ENCODE measurements at places on chromosomes 11 and 22.

DNA sequence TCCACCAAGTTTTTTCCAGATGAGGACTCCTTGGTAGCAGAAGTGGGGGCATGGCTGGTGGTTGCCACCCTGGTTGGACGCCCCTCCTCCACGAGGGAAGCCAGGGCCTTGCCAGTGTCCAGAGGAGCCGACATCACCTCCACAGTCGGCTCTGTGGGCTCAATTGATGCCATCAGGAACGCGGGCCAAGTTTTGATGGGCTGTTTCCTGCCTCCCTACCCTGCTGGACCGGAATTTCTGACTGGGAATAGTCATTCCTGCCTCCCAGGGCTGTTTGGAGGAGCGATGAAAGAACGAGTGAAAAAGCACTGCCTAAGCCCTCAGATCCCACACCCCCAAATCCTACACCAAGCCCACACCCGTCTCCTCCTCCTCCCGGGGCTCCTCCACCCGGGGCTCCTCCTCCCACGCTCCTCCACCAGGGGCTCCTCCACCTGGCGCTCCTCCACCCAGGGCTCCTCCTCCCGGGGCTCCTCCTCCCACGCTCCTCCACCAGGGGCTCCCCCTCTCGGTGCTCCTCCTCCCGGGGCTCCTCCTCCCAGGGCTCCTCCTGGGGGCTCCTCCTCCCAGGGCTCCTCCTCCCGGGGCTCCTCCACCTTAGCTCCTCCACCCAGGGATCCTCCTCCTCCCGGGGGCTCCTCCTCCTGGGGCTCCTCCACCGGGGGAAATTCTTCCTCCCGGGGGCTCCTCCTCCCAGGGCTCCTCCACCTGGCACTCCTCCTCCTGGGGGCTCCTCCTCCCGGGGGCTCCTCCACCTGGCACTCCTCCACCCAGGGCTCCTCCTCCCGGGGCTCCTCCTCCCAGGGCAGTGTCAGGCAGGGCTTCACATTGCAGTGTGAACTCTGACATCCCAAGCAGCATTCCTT, 10.0 kb upstream of the PRR5 start:
- no peak for DNase-seq

DNA sequence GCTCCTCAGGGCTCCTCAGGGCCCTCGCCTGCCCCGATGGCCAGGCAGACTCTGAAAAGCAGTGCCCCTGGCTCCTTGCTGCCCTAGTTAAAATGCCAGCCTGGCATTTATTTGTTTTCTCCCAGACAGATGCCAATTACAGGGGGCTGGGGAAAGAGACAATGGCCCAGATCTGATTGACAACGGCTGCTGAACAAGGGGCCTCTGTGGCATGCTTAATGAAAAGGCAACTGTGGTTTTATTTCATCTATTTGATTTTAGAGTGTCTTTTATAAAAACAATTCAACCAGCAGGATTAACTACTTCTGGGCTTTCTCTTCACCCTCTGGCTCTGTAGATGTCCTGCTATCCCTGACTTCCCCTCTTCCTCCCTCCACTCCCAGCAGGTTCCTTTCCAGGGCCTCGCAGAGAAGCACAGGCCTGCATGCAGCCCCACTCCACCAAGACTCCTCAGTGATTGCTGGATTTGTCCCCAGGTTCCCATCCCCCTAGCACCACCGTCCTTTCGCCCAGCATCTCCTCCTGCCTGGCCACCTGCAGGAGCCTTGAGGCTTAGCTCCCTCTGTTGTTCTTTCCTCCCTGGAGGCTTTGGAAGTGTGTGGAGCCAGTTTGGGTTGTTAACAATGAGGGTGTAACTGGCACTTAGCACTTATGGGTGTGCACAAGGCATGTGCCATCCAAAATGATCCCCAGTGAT, 171.1 kb downstream of the TENM4 start:
- no peak for DNase-seq

DNA sequence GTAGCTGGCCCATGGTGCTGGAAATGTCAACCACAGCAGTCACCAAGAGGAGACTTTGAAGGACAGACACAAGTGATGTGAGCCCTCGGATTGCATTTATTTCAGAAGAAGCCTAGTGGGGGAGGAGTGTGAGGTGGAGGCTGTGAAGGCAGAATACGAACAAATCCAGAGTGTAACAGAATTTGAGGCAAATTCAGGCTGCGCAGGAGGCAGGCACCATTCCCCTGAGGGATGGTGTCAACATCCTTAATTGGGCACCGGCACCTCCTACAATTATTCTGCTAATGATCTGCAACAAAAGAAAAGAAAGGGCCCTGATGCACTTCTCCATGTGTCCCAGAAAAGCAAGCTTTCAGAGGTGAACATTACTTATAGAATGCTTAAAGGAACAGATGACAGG, 32.2 kb downstream of the CWC15 start:
- DNase-seq, result no peak

GRCh38 chr11:123487157-123487744, 57.2 kb downstream of the GRAMD1B start:
- DNase-seq, result no peak

- DNase-seq, result no peak
Measured at GRCh38 chr22:25134028-25134427, 65.6 kb upstream of the CRYBB3 start.

GRCh38 chr11:35909511-35910265, 34.2 kb upstream of the LDLRAD3 start:
- DNase-seq, result no peak

DNA sequence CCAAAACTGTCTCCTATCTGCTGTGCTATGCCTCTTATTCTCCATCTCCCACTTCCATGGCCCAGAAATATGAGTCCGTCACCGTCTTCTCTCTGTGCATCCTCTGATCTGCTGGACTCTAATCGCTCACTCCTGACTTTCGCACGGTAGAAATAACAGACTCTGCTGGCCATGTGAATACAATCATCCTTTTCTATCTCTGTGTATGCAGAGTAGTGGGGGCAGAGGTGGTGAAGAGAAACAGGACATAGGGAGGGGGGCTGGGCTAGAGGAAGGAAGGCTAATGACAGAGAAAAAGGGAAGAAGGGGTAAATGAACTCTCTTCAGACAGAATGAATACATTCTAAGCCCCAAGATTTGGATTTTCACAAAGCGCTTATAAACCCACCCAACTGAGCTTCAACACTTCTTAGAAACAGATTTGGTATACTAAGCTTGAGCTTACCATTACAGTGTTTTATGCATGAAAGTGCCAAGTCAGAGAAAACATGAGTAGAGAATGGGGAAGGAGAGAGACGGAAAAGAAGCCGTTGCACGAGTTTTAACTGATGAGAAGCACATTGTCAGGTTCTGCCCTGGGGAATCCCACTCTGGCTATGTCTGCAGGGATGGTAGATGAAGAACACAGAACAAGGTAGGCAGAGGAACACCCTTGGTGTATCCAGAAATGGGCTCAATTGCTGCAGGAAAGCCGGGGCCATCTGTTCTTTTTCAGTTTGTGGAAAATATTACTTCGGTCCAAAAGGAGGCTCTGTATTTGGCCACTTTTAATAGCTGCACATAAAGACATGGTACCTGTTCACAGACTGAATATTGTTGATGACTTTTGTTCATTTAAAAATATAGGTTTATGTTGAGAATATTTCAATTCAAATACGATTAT, 324.7 kb downstream of the ETS1 start:
- DNase-seq, result no peak

DNA sequence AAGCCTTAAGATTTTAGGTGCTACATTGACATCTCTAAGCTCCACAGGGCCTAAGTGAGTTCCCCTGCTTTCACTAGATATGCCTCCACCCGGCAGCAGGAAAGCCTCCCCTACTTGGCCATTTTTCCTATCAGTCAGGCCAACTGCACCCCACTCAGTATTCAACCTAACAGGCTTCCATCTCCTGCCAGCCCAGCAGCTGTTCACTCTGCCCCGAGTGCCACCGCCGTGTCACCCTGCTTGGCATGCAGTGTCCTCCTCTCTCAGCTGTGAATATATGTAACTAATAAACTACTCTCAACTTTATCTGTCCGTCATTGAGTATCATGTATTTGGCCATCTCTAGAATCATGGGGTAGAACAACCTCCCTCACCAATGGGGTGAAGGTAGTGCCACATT, 9.0 kb upstream of the OR6M1 start:
- DNase-seq, result no peak
